T-cell (primary cell): ENCODE measurements at places on chromosomes 11 and 22. TPM values are rescaled to one million over a fixed set of nuclear protein-coding genes. Genes with fewer than 3 reads are reported as not detected.
A peak's percentile ranks its signal among the peaks of the same experiment; 100 is the strongest.

DDI1 gene
- not detected for total RNA-seq

- H3K27me3 ChIP-seq = no peaks in the 10 kb centered on the region
- H3K4me1 ChIP-seq = no peaks in the 10 kb centered on the region
- no peaks in the 10 kb centered on the region for H3K36me3 ChIP-seq
- no peak for DNase-seq
- H3K4me3 ChIP-seq = no peak overlapping the region
- no peak overlapping the region for H3K27ac ChIP-seq
Measured at GRCh38 chr11:75625991-75626888, 42.6 kb downstream of the MAP6 start.

DNA sequence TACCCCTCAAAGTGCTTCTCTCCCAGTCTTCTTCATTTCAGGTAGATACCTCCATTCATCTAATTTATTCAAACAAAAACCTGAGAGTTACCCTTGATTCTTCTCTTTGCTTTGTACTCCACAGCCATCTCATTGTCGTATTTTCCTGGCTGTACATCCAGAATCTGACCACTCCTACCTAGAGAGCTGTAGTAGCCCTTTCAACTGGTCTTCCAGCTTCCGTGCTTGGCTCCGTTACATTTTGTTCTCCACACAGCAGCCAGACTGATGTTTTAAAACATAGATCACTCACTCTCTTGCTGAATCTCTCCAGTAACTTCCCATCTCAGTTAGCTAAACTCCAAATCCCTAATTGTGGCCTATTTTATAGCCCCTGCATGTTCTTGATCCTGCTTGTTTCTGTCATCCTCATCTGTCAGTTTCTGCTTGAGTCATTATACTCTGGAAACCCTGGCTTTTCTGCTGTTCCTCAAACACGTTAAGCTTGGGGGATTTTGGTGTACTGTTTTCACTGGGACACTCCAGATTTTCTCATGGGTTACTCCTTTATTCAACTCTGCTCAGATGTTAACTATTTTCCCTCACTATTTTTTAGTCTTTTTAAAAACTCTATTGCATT, 7.4 kb downstream of the SPCS2 start:
- no peaks in the 10 kb centered on the region for H3K27me3 ChIP-seq
- no peak for DNase-seq
- no peak overlapping the region for H3K4me3 ChIP-seq
- H3K36me3 ChIP-seq = peaks cover 20% of the 10 kb centered on the region

KDM4E gene
- total RNA-seq = not detected

GRCh38 chr22:45064313-45065278, 54.8 kb upstream of the PHF21B start:
- peaks cover 27% of the 10 kb centered on the region for H3K27me3 ChIP-seq
- no peaks in the 10 kb centered on the region for H3K36me3 ChIP-seq
- H3K27ac ChIP-seq = no peak overlapping the region
- H3K4me3 ChIP-seq = no peak overlapping the region

DNA sequence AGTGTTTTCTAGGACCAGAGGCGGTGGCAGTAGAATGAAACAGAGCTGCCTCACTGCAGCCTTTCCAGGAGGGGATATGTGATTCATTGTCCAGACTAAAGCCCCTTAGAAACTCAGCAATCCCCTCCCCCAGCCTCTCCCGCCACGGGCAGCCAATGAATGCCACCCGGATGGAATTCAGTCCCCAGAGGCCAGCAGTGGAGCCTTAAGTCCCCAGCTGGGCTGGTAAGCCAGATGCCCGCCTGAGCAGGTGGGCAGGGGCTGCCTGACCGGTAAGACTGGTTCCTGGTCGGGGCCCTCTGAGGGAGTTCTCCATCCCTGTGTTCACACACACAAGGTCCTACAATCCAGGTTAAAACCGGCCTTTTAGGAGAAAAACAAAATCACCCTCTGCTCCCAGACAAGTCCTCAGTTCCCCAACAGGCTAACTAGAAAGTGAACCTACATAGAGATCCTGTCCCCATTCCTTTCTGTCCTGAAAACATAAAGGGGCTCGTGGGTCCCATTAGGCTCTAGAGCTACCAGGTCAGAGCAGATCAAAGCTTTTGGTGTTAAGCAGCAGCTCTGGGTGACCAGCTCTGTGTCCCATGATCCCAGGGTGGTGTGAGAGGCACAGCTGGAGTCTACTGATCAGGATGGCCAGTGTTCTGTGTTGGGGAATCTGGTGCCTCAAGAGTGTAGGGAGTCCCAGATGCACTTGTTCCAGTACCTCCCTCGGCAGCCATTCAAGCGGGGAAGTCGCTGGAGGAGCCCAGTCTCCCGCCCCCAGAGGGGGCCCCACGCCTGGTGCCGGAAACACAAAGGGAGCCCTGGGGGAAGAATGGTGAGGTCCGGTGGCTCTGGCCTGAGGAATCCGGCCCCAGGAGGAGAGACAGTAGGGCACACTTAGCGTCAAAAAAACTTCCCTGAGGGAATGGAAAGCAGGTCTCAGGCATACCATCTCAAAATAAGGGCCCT, 2.6 kb downstream of the PATZ1 start:
- peaks cover 24% of the 10 kb centered on the region for H3K36me3 ChIP-seq
- peak overlapping the region; percentile 50 for H3K27ac ChIP-seq
- no peaks in the 10 kb centered on the region for H3K27me3 ChIP-seq
- no peak for DNase-seq

- H3K27me3 ChIP-seq = no peaks in the 10 kb centered on the region
- H3K36me3 ChIP-seq = no peaks in the 10 kb centered on the region
- no peak overlapping the region for H3K27ac ChIP-seq
- no peaks in the 10 kb centered on the region for H3K4me1 ChIP-seq
Measured at GRCh38 chr22:36569999-36570398, 41.0 kb upstream of the EIF3D start.

- H3K4me1 ChIP-seq = no peaks in the 10 kb centered on the region
- peaks cover 85% of the 10 kb centered on the region for H3K36me3 ChIP-seq
- H3K27me3 ChIP-seq = no peaks in the 10 kb centered on the region
- H3K4me3 ChIP-seq = no peak overlapping the region
- no peak overlapping the region for H3K27ac ChIP-seq
Measured at GRCh38 chr22:23289851-23290724, 109.8 kb downstream of the BCR start.

GRCh38 chr11:74380746-74381439, 17.3 kb downstream of the PGM2L1 start:
- H3K4me1 ChIP-seq = no peaks in the 10 kb centered on the region
- H3K36me3 ChIP-seq = no peaks in the 10 kb centered on the region
- H3K27ac ChIP-seq = no peak overlapping the region
- DNase-seq = no peak
- H3K4me3 ChIP-seq = no peak overlapping the region
- H3K27me3 ChIP-seq = no peaks in the 10 kb centered on the region

EXPH5 gene
- 3.3 TPM for total RNA-seq

OR52H1 gene
- total RNA-seq = not detected

DNA sequence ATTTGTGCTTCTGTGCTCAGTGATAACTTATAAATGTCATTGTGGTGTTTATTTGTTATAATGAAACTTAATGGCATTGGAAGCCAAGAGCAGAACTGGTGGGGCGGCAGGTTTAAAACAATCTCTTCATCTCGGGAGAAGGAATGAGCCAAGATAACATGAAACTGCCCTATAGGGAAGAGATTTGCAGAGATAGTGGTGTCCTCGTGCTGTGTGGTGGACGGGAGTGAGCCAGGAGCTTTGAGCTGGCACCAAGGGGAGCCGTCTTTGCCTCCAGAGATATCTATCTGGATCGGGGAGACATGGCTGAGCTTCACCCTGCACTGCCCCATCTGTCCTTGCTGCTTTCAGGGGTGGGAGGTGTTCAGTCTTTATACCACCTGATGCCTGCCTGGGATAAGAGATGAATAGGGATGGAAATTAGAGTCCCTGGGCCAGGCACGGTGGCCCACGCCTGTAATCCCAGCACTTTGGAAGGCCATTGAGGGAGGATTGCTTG, 189.6 kb downstream of the ST3GAL4 start:
- no peaks in the 10 kb centered on the region for H3K36me3 ChIP-seq
- H3K4me3 ChIP-seq = no peak overlapping the region
- DNase-seq = no peak
- H3K27me3 ChIP-seq = no peaks in the 10 kb centered on the region
- no peaks in the 10 kb centered on the region for H3K4me1 ChIP-seq

CCDC82 gene
- 28.9 TPM for total RNA-seq

DGCR6L gene
- total RNA-seq = 46.7 TPM
